ENCODE measurements at places on chromosomes 3 and 15.

GRCh38 chr15:96361309-96362010 lies 31.0 kb downstream of the NR2F2 start:
- no peaks in the 10 kb centered on the region for H3K27me3 ChIP-seq
- H3K36me3 ChIP-seq, result no peaks in the 10 kb centered on the region
- no peak overlapping the region for H3K4me3 ChIP-seq

- H3K36me3 ChIP-seq, result no peaks in the 10 kb centered on the region
- no peaks in the 10 kb centered on the region for H3K27me3 ChIP-seq
- no peak overlapping the region for H3K27ac ChIP-seq
- no peaks in the 10 kb centered on the region for H3K4me1 ChIP-seq
- no peak for DNase-seq
- no peak overlapping the region for H3K4me3 ChIP-seq
Measured at GRCh38 chr3:139103484-139103883, 58.8 kb upstream of the PRR23C start.

DNA sequence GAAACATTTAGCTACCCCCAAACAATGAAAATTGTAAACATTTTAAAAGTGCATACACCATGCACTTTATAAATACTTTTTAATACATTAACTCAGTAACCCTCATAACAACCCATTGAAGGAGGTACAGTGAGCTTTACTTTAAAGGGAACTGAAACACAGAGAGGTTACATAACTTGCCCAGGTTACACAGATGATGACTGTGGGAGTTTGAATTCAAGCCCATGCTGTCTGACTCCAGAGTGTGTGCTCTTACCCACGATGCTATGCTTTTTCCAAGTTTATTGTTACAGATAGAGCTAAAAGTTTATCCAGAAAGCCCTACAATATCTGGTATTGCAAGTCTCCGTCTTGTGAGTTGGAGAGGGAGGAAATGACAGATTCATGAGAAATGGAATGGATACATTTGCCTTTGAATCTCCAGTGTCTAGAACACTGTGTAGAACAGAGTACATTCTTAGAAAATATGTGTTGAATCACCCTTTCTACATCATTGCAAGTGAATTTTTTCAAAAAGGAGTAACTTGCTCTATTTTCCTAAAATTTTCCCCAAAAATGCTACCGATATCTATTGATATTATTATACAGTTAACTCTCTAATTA lies 428.3 kb downstream of the NAALADL2 start:
- no peaks in the 10 kb centered on the region for H3K27me3 ChIP-seq
- H3K27ac ChIP-seq, result no peak overlapping the region
- no peaks in the 10 kb centered on the region for H3K36me3 ChIP-seq
- no peak overlapping the region for H3K4me3 ChIP-seq
- H3K4me1 ChIP-seq, result no peaks in the 10 kb centered on the region

DNA sequence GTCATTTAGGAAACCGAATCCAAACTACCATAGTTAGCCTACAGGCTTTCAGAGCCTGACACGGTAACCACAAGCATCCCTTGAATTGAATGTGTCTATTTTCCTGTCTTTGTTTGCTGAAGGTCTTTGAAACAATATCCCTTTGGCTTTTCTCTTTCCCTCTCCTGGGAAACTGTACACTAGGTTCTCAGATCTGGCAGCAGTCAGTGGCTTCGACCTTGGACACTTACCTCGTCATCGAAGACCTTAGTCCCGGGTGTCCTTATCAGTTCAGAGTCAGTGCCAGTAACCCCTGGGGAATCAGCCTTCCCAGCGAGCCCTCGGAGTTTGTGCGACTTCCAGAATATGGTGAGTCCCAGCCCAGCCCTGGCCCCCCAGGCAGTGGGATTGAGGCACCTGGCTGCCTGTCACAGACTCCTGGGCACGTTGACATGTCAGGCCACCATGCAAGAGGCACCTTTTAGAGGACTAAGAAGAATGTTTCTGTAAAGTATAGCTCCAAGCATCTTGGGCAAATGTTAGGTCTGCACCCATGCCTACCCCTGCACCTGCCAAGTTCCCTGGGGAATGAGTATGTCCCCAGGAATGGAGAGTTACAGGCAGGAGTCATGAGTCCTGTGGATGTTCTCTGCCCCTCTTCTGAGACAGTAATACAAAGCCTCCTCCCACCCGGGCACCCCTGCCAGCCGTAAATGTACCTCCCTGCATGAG lies 30.4 kb upstream of the UMPS start:
- DNase-seq, result no peak
- H3K27ac ChIP-seq, result no peak overlapping the region
- H3K36me3 ChIP-seq, result no peaks in the 10 kb centered on the region
- H3K4me3 ChIP-seq, result no peak overlapping the region
- H3K27me3 ChIP-seq, result no peaks in the 10 kb centered on the region
- H3K4me1 ChIP-seq, result no peaks in the 10 kb centered on the region

DNA sequence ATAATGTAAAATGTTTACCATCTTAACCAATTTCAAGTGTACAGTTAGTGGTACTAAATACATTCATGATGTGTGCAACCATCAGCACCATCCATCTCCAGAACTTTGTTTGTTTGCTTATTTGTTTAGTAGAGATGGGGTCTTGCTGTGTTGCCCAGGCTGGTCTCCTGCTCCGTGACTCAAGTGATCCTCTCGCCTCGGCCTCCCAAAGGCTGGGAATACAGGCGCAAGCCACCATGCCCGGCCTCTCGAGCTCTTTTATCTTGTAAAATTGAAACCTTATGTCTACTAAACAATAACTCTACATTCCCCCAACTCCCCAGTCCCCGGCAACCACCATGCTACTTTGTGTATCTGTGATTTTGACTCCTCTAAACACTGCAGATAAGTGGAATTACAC lies 31.9 kb downstream of the FBXO45 start:
- no peak overlapping the region for H3K27ac ChIP-seq
- no peak overlapping the region for H3K4me3 ChIP-seq
- no peak for DNase-seq
- no peaks in the 10 kb centered on the region for H3K36me3 ChIP-seq

GRCh38 chr15:86183596-86184491 lies 104.2 kb downstream of the AGBL1 start:
- no peaks in the 10 kb centered on the region for H3K4me1 ChIP-seq
- no peak overlapping the region for H3K4me3 ChIP-seq
- no peak for DNase-seq
- no peak overlapping the region for H3K27ac ChIP-seq

GRCh38 chr15:62506217-62506805 lies 341.2 kb upstream of the C2CD4B start:
- H3K4me1 ChIP-seq, result no peaks in the 10 kb centered on the region
- no peak for DNase-seq
- H3K27me3 ChIP-seq, result no peaks in the 10 kb centered on the region
- H3K4me3 ChIP-seq, result no peak overlapping the region

GRCh38 chr15:72319985-72320671 lies at the start of gene CELF6:
TSS of gene CELF6 (minus strand) at chr15:72320157. CDS start at chr15:72319874, 283 bp downstream.
- DNase-seq, result peak; percentile 96
- no peaks in the 10 kb centered on the region for H3K27me3 ChIP-seq
- H3K4me3 ChIP-seq, result peak within 1 kb of the TSS; percentile 18
- no peaks in the 10 kb centered on the region for H3K4me1 ChIP-seq
- no peaks in the 10 kb centered on the region for H3K36me3 ChIP-seq
- no peak within 1 kb of the TSS for H3K27ac ChIP-seq
